ENCODE measurements at places on chromosomes 1 and 21.
A peak's percentile ranks its signal among the peaks of the same experiment; 100 is the strongest.

GRCh38 chr1:116667575-116668105 lies at the start of gene IGSF3:
IGSF3 (minus strand) TSS chr1:116667733; CDS start chr1:116666326, 1,407 bp downstream.
- peak; percentile 61 for DNase-seq

DNA sequence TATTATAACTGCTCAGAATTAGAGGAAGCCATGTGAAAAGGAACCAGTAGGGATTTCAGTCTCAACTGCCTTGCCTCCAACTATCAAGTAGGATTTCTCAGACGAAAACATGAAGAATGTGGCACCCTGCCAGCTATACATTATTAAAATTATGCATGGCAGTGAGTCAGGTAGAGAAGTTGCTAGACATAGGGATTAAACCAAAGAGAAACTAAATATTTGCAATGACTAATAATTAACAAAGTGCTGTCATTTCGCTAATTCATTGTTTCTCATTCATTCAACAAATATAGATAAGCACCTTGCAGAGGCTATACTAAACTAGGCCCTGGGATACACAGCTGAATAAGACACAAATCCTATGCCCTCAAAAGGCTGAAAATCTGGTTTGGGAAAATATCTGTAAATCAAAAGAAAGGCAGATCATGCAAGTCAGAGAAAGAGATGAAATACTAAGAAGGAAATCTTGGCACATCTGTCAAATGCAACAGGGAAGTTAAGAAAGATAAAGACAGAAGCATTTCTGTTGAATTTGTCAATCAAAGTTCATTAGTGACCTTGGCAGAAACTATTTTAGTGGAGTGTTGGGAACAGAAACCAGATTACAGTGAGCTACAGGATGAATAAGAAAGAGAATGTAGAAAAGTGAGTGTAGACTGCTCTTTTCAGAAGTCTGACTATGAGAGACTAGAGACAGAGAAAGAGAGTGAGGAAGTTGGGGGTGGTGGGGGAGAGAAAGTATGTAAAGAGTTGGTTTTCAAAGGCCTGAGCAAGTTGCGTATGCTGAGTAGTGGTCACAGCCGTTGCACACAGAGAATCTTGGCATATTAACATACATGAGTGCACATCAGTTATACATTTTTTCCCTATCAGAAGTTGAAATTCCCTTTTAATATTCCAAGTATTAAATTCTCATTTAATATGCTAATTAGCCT lies 14.7 kb upstream of the NBPF11 start:
- DNase-seq, result no peak

DNA sequence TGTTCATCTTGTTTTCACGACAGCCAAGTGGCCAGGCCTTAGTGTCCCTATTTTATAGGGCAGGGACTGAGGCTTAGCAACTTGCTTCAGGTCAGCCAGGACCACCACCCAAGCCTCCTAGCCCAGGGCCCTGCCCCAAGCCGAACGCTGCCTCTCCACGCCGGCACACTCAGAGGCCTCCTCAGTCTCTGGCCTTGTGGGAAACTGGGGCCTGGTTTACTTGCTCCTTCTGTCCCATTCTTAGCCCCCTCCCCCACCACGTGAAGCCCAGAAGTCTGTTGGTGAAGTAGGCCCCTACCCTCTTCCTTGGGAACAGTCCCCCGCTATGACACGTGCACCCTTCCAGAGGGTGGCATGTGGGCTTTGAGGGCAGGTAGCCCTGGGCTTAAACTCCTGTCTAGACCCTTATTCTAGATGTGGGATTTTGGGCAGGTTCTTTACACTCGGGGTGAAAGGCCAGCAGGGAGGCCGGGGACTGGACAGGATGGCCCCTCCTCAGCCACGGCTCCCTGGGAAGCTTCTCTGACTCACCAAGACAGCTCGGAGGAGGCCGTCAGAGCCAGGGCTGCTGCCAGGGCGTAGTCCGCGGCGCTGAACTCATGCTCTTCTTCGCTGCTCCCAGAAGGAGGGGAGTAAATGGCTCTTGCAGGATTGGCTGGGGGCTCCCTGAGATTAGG lies 4.3 kb downstream of the MYOM3 start:
- no peak for DNase-seq

DNA sequence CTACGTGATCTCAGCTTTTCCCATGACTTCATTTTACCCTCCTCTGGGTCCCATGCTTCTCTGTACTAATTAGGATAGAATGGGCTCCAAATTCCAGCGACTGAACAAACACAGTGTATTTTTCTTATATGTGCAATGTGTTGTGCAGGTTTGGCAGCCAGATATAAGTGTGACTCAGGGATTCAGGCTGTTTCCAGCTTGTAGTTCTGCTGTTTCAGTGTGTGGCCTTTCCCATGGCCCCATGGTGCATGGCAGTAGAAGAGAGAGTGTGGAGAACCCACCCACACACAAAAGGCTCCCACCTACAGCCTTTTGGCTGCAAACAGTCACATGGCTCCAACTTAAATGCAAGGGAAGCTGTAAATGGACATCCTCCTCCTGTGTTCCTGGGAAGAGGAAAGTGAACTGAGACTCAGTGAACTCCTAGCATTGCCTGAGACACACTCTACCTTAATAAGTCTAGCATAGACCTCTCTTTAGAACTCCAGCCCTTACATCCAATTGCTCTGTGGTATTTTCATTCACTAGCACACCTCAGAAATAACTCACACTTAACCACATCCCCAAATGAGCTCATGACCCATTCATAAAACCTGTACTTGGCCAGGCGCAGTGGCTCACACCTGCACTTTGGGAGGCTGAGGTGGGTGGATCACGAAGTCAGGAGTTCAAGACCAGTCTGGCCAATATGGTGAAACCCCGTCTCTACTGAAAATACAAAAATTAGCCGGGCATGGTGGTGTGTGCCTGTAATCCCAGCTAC lies 58.7 kb downstream of the KIAA0040 start:
- DNase-seq, result no peak
